ENCODE measurements at places on chromosomes 5 and 9.
A peak's percentile ranks its signal among the peaks of the same experiment; 100 is the strongest.

GRCh38 chr9:90009447-90009846, 404.6 kb downstream of the GADD45G start:
- no peak overlapping the region for H3K27ac ChIP-seq
- no peak overlapping the region for H3K4me3 ChIP-seq
- H3K27me3 ChIP-seq: peaks cover 7% of the 10 kb centered on the region
- no peaks in the 10 kb centered on the region for H3K36me3 ChIP-seq
- no peak for DNase-seq

DNA sequence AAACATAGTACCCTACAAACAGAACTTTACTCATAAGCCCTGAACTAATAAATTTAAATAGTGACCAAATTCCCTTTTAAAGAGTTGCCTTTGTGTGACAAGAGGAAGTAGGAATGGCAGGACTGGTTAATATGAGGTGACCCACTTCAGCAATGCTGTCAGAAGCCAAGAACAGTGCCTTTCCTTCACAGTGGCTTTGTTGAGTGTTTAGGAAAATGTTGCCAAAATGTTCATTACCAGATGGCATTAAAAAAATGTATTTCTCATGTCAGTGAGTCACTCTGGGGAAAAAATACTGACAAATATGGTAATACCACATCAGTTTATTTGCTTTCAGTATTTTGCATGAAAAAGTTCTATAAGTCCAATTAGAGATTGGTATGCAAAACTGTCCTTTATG, 103.3 kb downstream of the DIRAS2 start:
- no peaks in the 10 kb centered on the region for H3K36me3 ChIP-seq
- no peaks in the 10 kb centered on the region for H3K27me3 ChIP-seq
- no peak for DNase-seq

GRCh38 chr9:74322661-74323314, 174.3 kb upstream of the RORB start:
- no peak overlapping the region for H3K27ac ChIP-seq
- no peak overlapping the region for H3K4me3 ChIP-seq
- no peak for DNase-seq
- no peaks in the 10 kb centered on the region for H3K27me3 ChIP-seq
- H3K36me3 ChIP-seq: no peaks in the 10 kb centered on the region

- H3K27ac ChIP-seq: no peak overlapping the region
- no peaks in the 10 kb centered on the region for H3K36me3 ChIP-seq
- peaks cover 2% of the 10 kb centered on the region for H3K4me1 ChIP-seq
- DNase-seq: no peak
- H3K27me3 ChIP-seq: no peaks in the 10 kb centered on the region
- H3K4me3 ChIP-seq: peak overlapping the region; percentile 43
Observed at GRCh38 chr9:106868565-106868964, 5.6 kb downstream of the ZNF462 start.

- H3K27ac ChIP-seq: no peak overlapping the region
- H3K27me3 ChIP-seq: no peaks in the 10 kb centered on the region
- H3K4me3 ChIP-seq: no peak overlapping the region
- no peak for DNase-seq
- H3K4me1 ChIP-seq: no peaks in the 10 kb centered on the region
Observed at GRCh38 chr5:18745042-18745987, 1111.1 kb downstream of the TAF11L14 start.

- no peaks in the 10 kb centered on the region for H3K27me3 ChIP-seq
- peaks cover 6% of the 10 kb centered on the region for H3K4me1 ChIP-seq
- no peak overlapping the region for H3K27ac ChIP-seq
Observed at GRCh38 chr5:139425497-139425896, 13.8 kb downstream of the DNAJC18 start.

DNA sequence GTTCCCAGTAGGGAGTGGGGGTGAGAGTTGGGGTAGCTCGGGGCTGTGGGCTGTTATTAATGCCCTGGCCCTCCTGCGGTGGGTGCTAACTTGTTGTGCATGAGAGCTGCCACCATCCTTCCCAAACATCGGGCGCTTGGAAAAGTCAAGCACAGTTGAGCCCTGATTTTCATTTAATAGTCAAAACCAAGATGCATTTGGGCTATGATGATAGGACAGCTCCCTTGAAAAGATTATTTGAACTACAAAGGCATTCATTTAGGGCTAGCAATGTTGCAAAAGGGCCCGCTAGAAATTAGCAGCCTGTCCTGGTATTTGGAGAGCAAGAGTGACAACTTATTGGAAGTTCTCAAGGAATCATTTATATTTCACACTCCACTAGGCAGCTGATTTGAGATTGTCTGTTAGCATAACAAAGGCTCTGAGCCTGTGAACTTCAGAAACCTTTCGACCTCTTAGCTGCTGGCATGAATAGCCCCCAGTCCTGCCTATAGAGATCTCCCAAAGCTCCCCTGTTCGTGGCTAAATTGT, 128.2 kb upstream of the TMEM161B start:
- no peaks in the 10 kb centered on the region for H3K27me3 ChIP-seq
- H3K36me3 ChIP-seq: no peaks in the 10 kb centered on the region
- H3K4me1 ChIP-seq: peaks cover 1% of the 10 kb centered on the region

- H3K4me3 ChIP-seq: no peak overlapping the region
- H3K36me3 ChIP-seq: no peaks in the 10 kb centered on the region
- DNase-seq: no peak
- no peak overlapping the region for H3K27ac ChIP-seq
- H3K27me3 ChIP-seq: no peaks in the 10 kb centered on the region
Observed at GRCh38 chr5:44565360-44565759, 176.1 kb upstream of the FGF10 start.

- no peak overlapping the region for H3K27ac ChIP-seq
- peaks cover 26% of the 10 kb centered on the region for H3K4me1 ChIP-seq
- H3K4me3 ChIP-seq: no peak overlapping the region
- no peak for DNase-seq
Observed at GRCh38 chr9:137690930-137691645, 72.3 kb downstream of the EHMT1 start.

DNA sequence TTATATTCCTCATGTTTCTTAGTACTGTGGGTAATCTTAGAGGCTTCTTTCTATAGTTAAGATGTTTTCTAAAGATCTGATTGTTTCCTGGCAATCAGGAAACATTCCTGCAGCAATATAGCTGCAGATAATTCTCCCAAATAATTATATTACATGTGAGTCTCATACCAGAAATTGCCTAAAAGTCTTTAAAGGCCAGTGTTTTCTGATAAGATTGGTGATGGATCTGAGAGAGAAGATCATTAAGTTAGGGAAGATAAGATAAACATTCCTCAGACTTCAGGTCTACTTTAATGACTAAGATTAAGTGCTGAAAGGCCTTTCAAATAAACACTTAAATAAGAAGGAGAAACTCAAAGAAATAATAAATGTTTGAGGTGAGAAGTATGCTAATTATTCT, 107.7 kb upstream of the DAB2 start:
- no peaks in the 10 kb centered on the region for H3K27me3 ChIP-seq
- DNase-seq: no peak
- no peaks in the 10 kb centered on the region for H3K36me3 ChIP-seq
- no peak overlapping the region for H3K4me3 ChIP-seq
- H3K4me1 ChIP-seq: no peaks in the 10 kb centered on the region

DNA sequence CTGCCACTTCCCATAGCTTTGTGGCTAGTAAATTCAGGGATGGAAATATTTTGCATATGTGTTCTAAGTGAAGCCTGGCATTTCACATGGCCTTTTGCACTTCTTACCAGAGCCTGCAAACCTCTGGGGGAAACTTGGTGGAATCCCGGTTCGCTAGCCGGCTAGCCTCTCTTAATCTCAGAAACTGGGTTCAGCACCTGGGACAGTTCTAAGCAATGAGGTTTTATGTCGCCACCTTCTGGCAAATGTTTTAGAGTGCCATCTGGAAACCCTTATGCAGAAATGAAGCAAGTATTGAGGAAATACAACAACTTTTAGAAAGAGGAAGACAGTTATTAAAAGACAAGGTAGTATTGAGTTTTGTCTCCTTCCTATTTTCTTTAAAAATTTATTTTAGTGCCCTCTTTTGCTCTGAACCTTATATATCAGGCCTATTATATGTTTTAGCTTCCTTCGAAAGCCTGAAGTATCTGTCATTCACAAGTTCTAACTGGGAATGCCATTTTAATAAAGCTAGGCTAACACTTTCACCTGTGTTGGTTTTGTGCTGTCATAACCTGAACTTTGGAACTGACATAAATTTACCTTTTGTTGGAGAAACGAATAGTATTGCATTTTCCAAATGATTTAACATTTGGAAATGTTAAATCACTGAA, 963 bp upstream of the HTR1A start:
- H3K27me3 ChIP-seq: peaks cover 47% of the 10 kb centered on the region
- H3K4me3 ChIP-seq: no peak overlapping the region
- peaks cover 12% of the 10 kb centered on the region for H3K4me1 ChIP-seq
- no peaks in the 10 kb centered on the region for H3K36me3 ChIP-seq

GRCh38 chr9:68513981-68514380, 26.7 kb downstream of the TMEM252 start:
- H3K4me3 ChIP-seq: no peak overlapping the region
- H3K36me3 ChIP-seq: no peaks in the 10 kb centered on the region
- no peaks in the 10 kb centered on the region for H3K27me3 ChIP-seq
- H3K27ac ChIP-seq: no peak overlapping the region
- peaks cover 1% of the 10 kb centered on the region for H3K4me1 ChIP-seq

DNA sequence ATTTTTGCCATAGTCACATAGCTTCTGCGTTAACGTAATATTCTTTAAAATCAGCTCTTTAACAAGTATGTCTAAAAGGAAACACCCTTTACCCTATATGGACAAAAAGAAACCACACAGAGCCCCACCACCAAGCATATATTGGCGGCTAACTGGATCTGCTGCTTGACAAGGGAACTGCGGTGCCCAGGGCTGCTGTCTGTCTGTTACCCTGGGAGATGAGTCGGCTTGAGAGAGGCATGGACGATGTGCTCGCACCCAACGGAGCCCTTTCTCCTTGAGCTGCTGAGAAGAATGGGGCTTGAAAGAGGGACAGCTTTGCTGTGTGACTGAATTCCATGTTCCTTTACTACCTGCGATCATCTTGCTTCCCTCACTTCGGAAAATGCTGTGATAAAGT, 158.6 kb upstream of the SHB start:
- peak overlapping the region; percentile 18 for H3K27ac ChIP-seq
- DNase-seq: peak; percentile 8
- no peaks in the 10 kb centered on the region for H3K36me3 ChIP-seq
- H3K4me3 ChIP-seq: no peak overlapping the region
- peaks cover 12% of the 10 kb centered on the region for H3K4me1 ChIP-seq

GRCh38 chr5:120778491-120779484, 314.7 kb downstream of the PRR16 start:
- peak overlapping the region; percentile 63 for H3K4me3 ChIP-seq
- no peaks in the 10 kb centered on the region for H3K4me1 ChIP-seq
- no peaks in the 10 kb centered on the region for H3K36me3 ChIP-seq
- H3K27ac ChIP-seq: peak overlapping the region; percentile 87
- H3K27me3 ChIP-seq: no peaks in the 10 kb centered on the region

DNA sequence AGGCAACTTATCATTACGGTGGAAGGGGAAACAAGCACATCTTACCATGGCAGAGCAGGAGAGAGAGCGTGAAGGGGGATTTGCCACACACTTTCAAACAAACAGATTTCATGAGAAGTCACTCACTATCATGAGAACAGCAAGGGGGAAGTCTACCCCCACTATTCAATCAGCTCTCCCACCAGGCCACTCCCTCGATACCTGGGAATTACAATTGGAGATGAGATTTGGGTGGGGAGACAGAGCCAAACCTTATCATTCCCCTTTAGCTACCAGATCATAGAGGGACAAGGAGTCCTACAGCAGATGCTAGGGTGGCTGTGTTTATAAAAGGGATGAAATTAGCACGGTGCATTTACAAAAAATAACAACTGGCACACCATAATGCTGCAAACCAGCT, 2149.4 kb upstream of the ACO1 start:
- H3K27me3 ChIP-seq: no peaks in the 10 kb centered on the region
- no peak overlapping the region for H3K27ac ChIP-seq
- no peaks in the 10 kb centered on the region for H3K36me3 ChIP-seq
- DNase-seq: no peak
- no peaks in the 10 kb centered on the region for H3K4me1 ChIP-seq
- H3K4me3 ChIP-seq: no peak overlapping the region

GRCh38 chr5:7714697-7715096, 136.2 kb downstream of the CFAP90 start:
- H3K4me3 ChIP-seq: no peak overlapping the region
- no peak for DNase-seq
- H3K36me3 ChIP-seq: no peaks in the 10 kb centered on the region
- H3K27me3 ChIP-seq: no peaks in the 10 kb centered on the region

GRCh38 chr5:124655921-124656511, 90.4 kb downstream of the ZNF608 start:
- no peaks in the 10 kb centered on the region for H3K36me3 ChIP-seq
- no peak overlapping the region for H3K4me3 ChIP-seq
- H3K27ac ChIP-seq: peak overlapping the region; percentile 95
- H3K4me1 ChIP-seq: peaks cover 25% of the 10 kb centered on the region
- peak; percentile 94 for DNase-seq
- H3K27me3 ChIP-seq: no peaks in the 10 kb centered on the region

- H3K36me3 ChIP-seq: peaks cover 15% of the 10 kb centered on the region
- H3K27me3 ChIP-seq: no peaks in the 10 kb centered on the region
- H3K4me3 ChIP-seq: no peak overlapping the region
Observed at GRCh38 chr9:127595611-127596010, 16.5 kb upstream of the STXBP1 start.

GRCh38 chr9:8207596-8207995, 408.0 kb upstream of the DMAC1 start:
- no peaks in the 10 kb centered on the region for H3K27me3 ChIP-seq
- H3K4me1 ChIP-seq: no peaks in the 10 kb centered on the region
- H3K27ac ChIP-seq: no peak overlapping the region
- no peak overlapping the region for H3K4me3 ChIP-seq

GRCh38 chr9:134189470-134190231, 25.3 kb upstream of the RNU6ATAC start:
- no peak overlapping the region for H3K27ac ChIP-seq
- no peak overlapping the region for H3K4me3 ChIP-seq
- peaks cover 27% of the 10 kb centered on the region for H3K27me3 ChIP-seq

- no peak overlapping the region for H3K4me3 ChIP-seq
- no peak for DNase-seq
- no peak overlapping the region for H3K27ac ChIP-seq
Observed at GRCh38 chr9:133303266-133304157, 28.5 kb upstream of the ABO start.

- H3K27ac ChIP-seq: no peak overlapping the region
- H3K4me3 ChIP-seq: no peak overlapping the region
- peaks cover 15% of the 10 kb centered on the region for H3K4me1 ChIP-seq
- H3K27me3 ChIP-seq: peaks cover 23% of the 10 kb centered on the region
- no peak for DNase-seq
Observed at GRCh38 chr9:133234577-133235322, 25.7 kb upstream of the OBP2B start.

GRCh38 chr9:116800885-116801284, 113.8 kb downstream of the TRIM32 start:
- H3K4me3 ChIP-seq: no peak overlapping the region
- no peaks in the 10 kb centered on the region for H3K36me3 ChIP-seq
- DNase-seq: no peak
- H3K27ac ChIP-seq: no peak overlapping the region
- H3K4me1 ChIP-seq: no peaks in the 10 kb centered on the region
- peaks cover 3% of the 10 kb centered on the region for H3K27me3 ChIP-seq

DNA sequence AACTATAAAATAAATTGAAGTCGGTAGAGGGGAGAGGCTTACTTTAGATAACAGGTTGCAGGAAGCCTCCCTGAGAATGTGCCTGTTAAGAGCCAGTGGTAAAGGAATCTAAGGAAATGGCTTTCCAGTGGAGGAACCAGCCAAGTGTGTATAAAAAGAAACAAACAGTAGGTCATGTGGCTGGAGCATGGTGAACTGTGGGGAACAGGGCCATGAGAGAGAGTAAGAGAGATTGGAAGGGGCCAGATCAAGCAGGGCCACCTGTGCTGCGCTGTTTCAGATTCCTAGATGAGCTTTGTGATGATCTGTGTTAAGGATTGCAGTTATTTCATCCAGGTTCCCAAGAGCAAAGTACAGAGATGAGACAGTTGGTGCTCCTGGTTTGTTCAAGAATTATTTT, 152.7 kb upstream of the SGCD start:
- no peaks in the 10 kb centered on the region for H3K36me3 ChIP-seq
- peaks cover 2% of the 10 kb centered on the region for H3K4me1 ChIP-seq
- no peak overlapping the region for H3K4me3 ChIP-seq
- H3K27me3 ChIP-seq: no peaks in the 10 kb centered on the region
